ENCODE measurements at places on chromosomes 7 and 10.

- no peak for DNase-seq
These were observed 151.5 kb downstream of the DNAJB6 start for GRCh38 chr7:157488281-157488680.

GRCh38 chr7:114414156-114415063 is at the start of gene FOXP2:
Gene FOXP2, plus strand, starts transcription at chr7:114414815. Its CDS starts 11,697 bp downstream, at chr7:114426512.
- DNase-seq, result no peak

- no peak for DNase-seq
These were observed 138.2 kb downstream of the PLCE1 start for GRCh38 chr10:94131885-94132284.

DNA sequence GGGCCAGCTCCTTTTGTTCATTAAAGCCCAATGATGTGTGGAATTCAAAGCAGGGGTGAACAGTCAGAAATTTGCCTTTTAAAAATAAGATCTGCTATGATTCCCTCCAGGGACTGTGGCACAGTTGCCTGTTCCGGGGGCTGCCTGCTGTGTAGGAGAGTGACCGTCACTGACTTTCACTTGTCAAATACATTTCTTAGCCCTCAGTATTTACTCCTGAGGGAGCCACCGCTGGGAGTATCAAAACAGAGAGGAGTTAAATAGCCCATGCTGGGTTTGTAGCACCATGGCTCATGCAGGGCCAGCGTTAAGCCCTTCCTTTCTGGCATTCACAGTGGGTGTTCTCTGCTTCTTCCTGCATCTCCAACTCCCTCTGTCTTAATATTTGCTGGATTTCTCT is 897.8 kb downstream of the SORCS3 start:
- no peak for DNase-seq

DNA sequence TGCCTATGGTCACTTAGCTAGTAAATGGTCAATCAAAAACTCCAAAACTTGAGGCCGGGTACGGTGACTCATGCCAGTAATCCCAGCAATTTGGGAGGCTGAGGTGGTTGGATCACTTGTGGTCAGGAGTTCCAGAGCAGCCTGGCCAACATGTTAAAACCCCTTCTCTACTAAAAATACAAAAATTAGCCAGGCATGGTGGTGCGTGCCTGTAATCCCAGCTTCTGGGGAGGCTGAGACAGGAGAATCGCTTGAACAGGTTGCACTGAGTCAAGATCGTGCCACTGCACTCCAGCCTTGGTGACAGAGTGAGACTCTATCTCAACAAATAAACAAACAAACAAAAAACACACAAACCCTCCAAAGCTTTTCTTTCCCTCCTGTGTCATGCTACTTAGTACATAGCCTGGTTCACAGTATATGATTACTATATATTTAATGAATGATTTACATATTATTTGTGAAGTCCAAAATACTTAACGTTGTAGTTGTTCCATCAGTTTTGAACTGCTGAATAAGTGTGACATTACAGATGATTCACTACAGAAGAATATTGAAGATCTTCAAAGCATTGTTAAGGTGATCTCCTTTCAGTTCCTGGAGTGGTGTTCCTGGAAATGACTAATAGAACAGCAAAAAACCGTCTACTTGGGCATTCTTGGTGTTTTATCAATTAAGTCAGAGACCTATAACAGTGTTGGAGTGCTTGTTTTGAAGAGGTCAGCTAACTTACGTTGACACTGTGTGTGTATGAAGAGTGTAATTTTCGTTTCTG is 72.9 kb downstream of the ADK start:
- no peak for DNase-seq

DNA sequence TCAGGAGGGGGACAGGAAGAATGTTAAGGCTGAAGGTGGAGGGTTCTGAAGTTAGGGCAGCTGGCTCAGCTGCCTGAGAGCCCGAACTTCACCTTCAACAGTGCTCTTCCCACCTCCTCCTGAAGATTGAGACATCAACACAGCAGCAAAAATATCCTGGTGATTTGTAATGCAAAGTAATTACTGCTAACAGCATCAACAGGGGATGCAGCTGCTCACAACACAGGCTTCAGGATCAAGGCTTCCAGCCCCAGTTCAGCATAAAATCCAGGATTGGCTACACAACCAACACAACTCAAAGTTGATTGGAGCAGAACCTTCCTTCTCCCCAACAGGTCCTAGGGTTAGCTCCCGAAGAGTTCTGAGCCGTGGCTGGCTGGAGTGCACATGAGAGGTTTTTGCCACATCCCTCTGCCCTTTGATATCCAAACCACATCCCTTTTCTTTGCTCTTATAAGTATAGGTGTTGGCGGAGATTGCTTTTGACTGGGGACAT is 242.4 kb downstream of the KIAA1217 start:
- DNase-seq, result no peak

DNA sequence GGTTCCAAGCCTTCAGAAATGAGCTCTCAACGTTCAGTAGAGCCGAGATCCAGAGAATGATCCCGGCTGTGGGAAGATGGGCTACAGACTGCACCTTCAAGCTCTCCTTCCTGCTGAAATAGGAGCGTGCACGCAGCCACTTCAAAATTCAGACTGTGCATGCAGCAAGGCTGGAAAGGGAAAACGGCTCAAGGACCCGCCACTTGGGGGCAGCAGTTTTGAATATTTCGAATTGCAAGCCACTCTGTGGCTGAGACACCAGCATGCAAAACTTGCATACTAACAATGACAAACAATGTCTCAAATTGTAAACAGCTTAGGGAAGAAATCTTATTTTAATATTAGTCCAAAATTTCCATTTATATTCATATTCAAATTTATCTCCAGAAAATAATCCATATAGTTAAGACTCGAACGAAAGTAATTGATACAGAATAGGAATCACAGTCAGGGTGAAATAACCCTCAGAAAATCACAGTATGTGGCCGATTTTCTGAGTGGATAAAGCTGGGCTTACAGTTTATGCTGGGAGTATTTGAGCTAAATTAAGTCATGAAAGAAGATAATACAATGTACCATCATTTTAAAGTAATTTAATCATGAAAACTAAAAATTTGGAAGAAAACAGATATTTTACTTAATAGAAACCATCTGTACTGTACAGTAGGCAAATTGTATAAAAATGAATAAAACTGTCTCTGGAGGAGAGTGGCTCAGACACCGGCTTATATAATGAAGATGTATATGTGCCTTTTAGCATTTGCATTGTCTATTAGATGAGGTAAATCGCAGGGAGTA is 137.9 kb upstream of the MKI67 start:
- no peak for DNase-seq

DNA sequence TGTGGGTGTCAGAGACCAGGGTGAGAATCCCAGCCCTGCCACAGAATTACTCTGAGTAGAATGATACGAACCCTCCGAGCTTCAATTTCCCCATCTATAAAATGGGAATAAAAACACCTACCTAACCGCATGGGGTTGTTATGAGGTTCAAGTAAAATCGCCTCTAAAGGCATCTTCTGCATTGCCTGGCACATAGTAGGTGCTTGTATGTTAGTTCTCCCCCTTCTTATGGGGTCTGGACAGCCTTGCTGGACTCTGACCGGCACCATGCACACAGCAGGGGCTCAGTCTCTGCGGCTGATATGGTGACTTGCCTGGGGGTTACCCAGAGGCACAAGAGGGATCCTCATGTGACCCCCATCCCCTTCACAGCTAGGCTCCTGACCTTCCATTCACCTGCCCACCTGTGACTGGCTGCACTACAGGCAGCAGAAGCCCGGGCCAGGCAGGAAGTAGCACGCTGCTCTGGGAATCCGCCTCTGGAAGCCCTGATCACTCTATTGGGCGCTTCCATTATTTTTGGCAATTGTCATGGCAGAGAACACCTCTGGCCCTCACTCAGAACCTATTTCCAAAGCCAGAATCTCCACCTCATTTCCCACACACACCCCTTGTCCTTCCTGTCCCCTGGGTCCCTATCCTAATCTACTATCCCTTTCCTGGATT is 6.0 kb downstream of the SH3PXD2A start:
- DNase-seq, result no peak

GRCh38 chr10:88592906-88593305 is 6.3 kb downstream of the LIPJ start:
- peak; percentile 34 for DNase-seq

GRCh38 chr7:37081436-37081835 is 357.1 kb upstream of the AOAH start:
- DNase-seq, result peak; percentile 23

GRCh38 chr10:87505366-87506111 is 846 bp downstream of the MINPP1 start:
- peak; percentile 19 for DNase-seq

GRCh38 chr10:113493882-113494301 is 59.0 kb upstream of the HABP2 start:
- DNase-seq, result no peak

DNA sequence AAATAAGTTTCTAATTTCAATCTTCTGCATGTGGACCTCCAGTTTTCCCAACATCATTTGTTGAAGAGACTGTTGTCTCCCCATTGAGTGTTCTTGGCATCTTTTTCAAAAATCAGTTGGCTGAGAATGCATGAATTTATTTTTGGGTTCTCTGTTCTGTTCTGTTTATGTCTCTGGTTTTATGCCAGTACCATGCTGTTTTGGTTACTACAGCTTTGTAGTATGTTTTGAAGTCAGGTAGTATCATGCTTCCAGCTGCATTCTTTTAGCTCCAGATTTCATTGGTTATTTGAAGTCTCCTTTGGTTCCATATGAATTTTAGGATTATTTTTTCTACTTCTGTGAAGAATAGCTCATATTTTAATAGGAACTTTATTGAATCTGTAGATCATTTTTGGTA is 21.2 kb upstream of the SFTPD start:
- no peak for DNase-seq

DNA sequence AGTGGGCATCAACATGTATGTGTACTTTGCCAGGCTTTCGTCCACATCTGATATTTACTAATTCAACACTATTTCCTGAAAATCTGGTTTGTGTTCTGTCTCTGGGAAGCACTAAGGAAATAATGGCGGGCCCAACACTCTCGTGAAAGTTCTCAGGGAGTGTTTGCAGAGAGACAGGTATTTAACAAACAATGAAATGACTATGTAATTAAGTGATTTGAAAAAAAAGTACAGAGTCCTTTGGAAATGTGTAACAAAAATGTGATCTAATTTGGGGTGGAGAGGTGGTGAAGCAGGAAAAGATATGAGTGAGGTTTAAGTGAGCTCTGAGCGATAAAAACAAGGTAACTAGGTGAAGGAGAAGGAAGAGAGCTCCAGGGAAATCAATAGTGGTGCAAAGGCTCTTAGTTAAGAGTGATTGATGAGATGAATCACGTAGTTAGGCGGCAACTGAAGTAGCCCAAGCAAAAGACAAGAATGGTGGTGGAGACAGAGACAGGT is 95.3 kb upstream of the DNAJB12 start:
- no peak for DNase-seq

DNA sequence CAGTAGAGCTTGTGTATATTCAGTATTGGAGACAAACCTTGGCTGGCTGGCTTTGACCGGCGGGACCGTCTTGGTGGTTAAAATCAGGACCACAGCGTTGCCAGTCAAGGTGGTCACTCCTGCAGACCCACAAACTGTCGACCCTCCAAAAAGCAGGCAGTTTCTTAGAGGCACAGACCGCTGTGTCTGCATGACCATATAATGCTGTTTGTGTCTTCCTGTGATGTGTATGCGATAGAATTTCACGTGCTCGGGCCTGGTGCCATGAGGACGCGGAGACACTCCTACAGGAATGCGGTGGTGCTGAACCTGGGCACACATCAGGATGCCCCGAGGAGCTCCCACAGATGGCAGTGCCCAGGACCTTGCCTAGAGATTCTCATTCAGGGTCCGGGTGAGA is 34.8 kb downstream of the BNIP3 start:
- DNase-seq, result no peak

- peak; percentile 75 for DNase-seq
These were observed 116.5 kb upstream of the PRPS1L1 start for GRCh38 chr7:18144166-18144565.

DNA sequence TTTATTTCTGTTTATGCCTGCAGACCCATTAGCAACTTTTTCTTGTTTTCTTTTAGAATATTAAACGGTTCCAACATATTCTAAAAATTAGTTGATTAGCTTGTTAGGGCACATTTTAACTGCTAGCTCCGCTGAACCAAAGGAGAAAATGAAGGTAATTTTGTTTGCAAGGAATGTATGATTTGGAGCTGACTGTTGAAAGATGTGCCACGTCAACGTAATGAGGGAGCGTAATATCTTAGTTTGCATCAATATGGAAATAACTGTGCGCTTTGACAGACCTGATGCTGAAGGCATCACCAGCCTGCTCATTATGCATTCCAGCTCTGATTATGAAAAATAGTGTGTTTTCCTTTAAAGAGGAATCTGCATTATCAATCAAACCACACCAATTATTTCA is 102.0 kb upstream of the CTBP2 start:
- no peak for DNase-seq

DNA sequence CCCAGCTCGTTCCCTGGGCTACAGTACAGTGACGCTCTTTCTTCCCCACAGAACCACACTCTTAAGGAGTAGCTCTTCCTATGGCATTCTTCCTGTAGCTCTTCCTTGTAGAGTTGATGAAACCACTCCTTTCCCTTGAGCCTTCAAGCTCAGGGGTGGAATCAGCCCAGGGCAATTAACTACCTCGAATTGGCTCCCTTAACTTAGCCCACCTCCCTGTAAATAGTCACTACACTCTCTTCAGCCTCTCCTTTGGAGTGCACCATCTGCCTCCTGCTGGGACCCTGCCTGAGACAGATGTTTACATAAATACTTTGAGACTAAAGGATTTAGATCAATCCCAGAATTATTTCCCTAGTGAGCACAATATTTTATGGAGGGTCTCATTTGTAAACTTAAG is 537.8 kb upstream of the AUTS2 start:
- no peak for DNase-seq

DNA sequence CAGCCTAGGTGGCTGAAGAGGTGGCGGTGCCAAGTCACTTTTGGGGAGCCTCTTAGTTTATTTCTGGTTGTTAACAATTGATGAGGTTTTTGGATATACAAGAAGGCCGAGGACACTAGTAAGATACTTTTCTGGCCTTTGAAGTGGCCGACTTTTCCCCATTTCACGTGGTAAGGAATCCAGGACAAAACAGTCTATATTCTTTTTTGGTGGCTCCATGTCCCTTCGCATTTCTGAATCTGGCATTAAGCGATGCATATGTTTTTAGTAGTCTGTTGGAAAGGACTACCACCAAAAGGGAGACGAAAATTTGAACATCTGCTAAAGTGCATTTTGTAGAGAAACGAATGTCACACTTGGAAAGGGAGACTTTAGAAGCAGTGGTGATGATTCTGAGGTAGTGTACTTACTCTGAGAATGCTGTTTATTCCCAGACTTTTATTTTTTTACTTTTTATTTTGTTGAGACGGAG is 1.5 kb downstream of the MLLT10 start:
- no peak for DNase-seq

DNA sequence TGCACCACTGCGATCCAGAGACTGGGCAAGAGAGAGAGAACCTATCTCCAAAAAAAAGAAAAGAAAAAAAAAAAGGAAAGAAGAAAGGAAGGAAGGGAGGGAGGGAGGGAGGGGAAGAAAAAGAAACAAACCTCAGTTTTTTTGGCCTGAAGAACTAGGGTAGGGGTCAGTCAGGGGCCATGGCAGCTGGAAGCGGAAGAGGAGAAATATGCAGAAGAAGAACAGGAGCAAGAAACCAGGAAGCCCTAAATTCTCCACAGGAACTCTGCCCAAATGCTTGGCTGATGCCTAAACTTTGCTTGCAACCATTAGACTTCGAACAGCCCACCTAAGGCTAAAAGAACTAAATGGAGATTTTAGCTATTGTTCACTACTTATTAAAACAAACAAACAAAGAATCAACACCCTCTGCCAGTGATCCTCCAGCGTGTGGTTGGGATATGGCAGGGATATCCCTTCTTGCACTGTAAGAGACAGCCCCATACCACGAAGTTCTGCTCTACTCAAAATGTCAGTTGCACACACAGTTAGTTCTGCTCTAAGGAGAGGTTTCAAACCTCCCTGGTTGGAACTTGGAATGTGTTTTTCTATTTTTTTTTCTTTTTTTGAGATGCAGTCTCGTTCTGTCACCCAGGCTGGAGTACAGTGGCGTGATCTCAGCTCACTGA is 139.5 kb downstream of the FAM107B start:
- peak; percentile 34 for DNase-seq
